ENCODE measurements at places on chromosomes 3 and 15.

GRCh38 chr3:193816656-193817311, 223.8 kb downstream of the OPA1 start:
- no peak for DNase-seq

- no peak for DNase-seq
Observed at GRCh38 chr3:124033360-124034015, 41.6 kb upstream of the ROPN1 start.

GRCh38 chr15:89707577-89707976, 17.0 kb downstream of the WDR93 start:
- DNase-seq, result no peak

DNA sequence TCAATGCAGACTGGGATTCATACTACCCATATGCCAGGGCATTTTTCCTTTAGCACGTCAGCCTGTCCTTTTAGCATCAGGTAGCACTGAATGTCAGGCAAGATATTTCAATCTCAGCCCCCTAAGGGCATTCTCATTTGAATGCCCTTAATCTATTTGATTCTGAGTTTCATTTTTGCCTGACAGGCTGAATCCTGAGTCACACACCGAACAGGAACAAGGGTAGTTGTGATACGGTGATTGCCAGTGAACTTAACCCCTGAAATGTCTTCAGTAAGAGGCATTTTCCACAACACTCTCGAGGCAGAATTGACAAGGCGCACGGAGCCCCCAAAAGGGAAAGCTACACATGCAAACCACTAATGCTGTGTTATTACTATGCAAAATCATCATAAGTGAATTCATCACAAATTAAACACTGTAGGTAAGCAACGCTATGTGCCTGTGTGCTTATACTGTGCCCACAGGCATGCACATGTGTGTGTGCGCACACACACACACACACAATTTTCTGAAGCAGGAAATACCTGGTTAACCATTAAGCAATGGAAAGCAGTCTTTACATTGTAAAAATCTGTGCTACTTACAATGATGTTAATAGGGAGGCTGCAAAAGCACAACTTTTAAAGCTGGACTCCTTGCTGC, 130.4 kb downstream of the ZNF385D start:
- no peak for DNase-seq

- DNase-seq, result no peak
Observed at GRCh38 chr3:16728770-16729745, 123.8 kb upstream of the DAZL start.

DNA sequence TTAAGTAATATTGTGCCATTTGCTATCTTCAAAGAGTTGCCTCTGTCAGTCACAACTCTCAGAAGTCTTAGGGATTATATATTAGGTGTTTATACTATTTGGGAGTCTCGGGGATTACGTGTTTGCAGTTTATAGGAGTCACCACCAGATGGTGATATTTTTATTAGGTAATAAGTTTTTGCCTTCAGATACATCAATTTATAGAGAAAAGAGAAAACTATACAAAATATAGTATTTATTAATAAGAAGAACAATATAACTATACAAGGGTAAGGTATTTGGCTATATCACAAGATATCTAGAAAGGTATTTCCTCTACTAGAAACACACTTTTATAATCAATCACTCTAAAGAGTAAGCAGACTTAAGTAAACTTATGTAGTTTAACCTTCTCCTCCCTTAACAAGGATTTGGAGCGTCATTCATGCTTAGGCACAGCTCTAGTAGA, 10.7 kb upstream of the DHX36 start:
- no peak for DNase-seq

DNA sequence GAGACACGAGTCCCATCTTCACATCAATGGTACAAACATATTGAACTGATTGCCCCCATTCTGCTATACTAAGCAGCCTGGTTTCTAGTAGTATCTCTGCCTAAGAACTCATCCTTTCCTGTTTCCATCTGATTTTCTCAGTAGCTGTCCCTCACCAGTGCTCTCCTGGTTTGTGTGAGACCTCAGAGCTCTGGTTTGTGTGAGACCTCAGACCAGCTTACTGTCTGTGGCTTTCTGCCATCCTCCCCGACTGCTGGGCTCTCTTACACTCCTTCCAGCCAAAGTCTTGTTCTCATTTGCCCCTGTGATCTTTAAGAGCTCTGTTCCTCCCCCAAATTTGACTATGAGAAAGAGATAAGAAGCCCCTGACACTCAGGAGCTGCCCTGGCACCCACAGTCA, 41.1 kb upstream of the NEDD4 start:
- DNase-seq, result no peak

DNA sequence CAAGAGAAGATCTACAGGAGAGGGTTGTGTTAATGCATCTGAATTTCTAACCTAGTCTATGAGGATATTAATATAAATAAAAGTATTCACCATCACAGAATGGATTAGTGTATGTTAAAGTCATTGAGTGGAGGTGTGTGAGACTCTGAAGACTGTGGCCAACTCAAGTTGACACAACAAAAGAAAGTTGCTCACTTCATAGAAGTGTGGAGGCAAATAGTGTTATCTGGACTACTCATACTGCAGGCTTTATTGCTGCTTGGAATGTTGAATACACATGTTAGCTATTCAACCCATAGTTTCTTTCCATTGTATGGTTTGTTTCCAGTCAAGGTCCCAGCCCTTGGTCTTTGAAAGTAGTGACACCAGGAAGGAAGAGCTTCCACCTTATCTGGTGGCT, 38.0 kb upstream of the TPRG1 start:
- no peak for DNase-seq

Measured in GM12892 (cell line).